Naive thymus-derived CD8-positive, alpha-beta T cell (primary cell): ENCODE measurements at places on chromosomes 6 and 20.

- DNase-seq: no peak
Observed at GRCh38 chr6:53315086-53315724, 33.5 kb downstream of the ELOVL5 start.

DNA sequence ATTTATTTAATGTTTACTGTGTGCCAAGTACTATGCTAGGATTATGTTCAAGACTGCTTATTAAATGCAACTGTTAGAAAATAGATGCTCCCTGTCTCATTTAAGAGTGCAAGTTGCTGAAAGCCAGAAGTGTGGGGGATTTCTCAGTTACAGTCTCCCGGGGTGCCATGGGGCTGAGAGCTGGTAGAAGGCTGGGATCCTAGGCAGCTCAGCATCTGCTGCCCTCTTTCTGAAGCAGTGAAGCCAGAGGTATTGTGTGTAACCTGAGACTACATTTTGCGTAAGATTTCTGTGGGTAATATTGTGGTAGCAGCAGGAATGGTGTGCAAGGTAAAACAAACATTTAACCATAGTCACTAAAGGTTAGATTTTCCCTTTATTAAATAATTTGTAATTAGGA is 120.6 kb downstream of the AKAP7 start:
- DNase-seq: no peak

- no peak for DNase-seq
Observed at GRCh38 chr6:20757761-20758160, 223.5 kb downstream of the CDKAL1 start.

DNA sequence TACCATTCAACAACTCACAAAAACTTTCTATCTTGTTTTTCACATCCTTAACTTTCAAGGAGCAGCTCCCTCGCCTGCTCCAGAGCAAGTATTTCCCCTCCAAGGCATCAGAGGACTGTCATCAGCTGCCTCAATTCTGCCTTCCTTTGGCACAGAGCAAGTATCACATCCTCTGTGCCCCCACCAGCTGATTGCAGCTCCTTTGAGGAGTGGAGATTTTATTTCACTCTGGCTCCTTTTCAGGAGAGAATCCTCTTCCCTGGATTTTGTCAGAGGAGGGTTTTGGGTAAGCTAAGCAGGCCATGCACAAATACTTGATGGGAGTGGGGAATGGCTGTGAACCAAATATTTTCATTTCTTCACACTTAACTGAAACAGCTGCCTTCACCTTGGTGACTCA is 610.5 kb upstream of the FLRT3 start:
- no peak for DNase-seq

GRCh38 chr20:10330071-10330470 is 104.0 kb downstream of the MKKS start:
- no peak for DNase-seq

- DNase-seq: no peak
Observed at GRCh38 chr20:14407336-14407735, 69.9 kb upstream of the FLRT3 start.

DNA sequence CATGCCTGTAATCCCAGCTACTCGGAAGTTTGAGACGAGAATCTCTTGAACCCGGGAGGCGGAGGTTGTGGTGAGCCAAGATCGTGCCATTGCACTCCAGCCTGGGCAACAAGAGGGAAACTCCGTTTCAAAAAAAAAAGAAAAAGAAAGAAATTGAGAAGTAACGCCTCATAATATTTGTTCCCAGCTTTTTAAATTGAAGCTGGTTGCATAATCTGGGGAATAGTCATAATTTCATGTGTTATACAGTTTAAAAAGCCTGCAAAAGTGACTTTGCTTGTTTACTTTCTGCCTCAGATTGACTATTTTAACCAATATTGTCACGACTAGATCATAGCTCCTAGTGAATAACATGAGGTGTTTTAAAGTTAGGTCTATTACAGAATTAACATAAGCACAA is 7.2 kb downstream of the FAM217B start:
- no peak for DNase-seq

- no peak for DNase-seq
Observed at GRCh38 chr6:3151691-3152090, 5.7 kb downstream of the TUBB2A start.

GRCh38 chr6:11245381-11246256 is 13.2 kb upstream of the NEDD9 start:
- DNase-seq: no peak
